ENCODE measurements at places on chromosomes 3 and 15. TPM values are rescaled to one million over a fixed set of nuclear protein-coding genes. Genes with fewer than 3 reads are reported as not detected.

Gene LRRIQ4
- total RNA-seq: 0.09 TPM

Gene LRRK1
- 2.1 TPM for total RNA-seq

Gene LRRN1
- total RNA-seq: 0.05 TPM

Gene TGM5
- total RNA-seq: 0.07 TPM

Gene USP13
- 13.3 TPM for total RNA-seq

Gene RBP2
- not detected for total RNA-seq

Gene PEX5L
- 0.12 TPM for total RNA-seq

Gene RAD54L2
- 44.0 TPM for total RNA-seq

Gene CCRL2
- 1.7 TPM for total RNA-seq

Gene ROPN1B
- total RNA-seq: not detected

Gene MKRN2OS
- total RNA-seq: not detected

Gene CNTN3
- not detected for total RNA-seq

DNA sequence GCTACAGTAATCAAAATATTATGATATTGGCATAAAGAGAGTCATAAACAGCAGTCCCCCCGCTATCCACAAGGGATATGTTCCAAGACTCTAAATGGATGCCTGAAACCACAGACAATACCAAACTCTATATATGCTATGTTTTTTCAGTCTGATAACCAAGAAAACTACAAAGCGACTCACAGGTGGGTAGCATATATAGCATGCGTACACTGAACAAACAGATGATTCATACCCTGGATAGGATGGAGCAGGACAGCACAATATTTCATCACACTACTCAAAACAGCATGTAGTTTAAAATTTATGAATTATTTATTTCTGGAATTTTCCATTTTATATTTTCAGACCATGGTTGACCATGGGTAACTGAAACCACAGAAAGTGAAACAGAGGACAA is 87.0 kb upstream of the PPP2R3A start:
- no peaks in the 10 kb centered on the region for H3K4me1 ChIP-seq
- no peak overlapping the region for H3K27ac ChIP-seq
- no peaks in the 10 kb centered on the region for H3K36me3 ChIP-seq

DNA sequence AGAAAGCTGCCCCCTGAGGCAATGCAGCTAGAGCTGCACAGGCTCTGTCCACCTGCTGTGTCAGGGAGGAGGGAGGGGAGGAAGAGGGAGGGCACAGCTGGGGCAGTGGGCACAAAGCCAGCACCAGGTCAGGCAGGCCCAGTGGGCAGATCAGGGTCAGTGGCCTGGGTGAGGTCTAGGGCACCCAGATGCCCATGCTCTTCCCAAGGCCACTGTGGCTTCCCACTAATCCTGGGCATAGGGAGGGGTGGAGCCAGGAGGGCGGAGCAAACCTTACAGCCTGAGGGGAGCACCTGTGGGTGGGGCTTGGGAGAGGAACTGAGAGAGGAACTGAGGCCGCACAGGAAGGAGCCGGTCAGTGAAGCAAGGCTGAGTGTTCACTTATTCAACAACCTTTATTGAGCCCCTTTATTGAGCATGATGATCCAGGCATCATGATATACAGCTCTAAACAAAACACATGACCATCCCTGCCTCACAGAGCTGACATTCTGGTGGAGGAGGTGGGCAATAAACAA is 55.0 kb downstream of the RHCG start:
- H3K27me3 ChIP-seq: peaks cover 12% of the 10 kb centered on the region
- no peak for DNase-seq
- no peaks in the 10 kb centered on the region for H3K4me1 ChIP-seq

GRCh38 chr3:103126115-103126514 is 691.3 kb downstream of the ZPLD1 start:
- H3K4me1 ChIP-seq: no peaks in the 10 kb centered on the region
- no peak for DNase-seq
- no peaks in the 10 kb centered on the region for H3K27me3 ChIP-seq
- no peaks in the 10 kb centered on the region for H3K36me3 ChIP-seq
- no peak overlapping the region for H3K4me3 ChIP-seq
- no peak overlapping the region for H3K27ac ChIP-seq

DNA sequence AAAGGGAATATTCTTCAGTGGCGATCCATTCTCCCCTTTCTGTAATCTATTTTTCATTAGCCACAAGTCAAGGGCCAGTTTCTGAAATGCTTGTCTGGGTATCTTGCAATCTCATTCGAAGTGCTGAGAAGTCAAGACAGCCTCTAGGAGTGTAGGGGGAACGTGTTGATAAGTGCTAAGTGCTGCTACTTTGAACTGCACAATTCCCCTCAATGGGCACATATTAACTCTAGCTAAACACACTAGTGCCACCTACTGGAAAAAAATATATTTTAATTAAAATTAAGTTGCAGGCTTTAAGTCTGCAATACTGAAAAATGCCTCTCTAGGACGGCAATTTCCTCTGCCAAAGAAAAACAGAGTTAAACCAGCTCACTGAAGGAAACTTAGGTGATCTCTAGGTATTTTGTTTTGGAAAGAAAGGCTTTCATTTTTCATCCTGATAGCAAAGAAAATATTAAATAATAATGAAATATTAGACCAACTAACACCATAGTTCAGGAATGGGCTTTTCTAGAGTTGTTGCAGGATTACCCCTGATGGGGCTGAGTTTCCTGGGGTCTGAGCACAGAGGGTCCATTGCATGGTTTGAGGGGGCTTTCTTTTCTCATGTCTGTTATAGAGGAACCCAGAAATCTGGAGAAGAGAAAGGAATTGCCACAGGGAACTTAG is 181.9 kb upstream of the KBTBD8 start:
- H3K36me3 ChIP-seq: no peaks in the 10 kb centered on the region
- H3K27ac ChIP-seq: no peak overlapping the region
- H3K4me1 ChIP-seq: no peaks in the 10 kb centered on the region
- H3K27me3 ChIP-seq: peaks cover 9% of the 10 kb centered on the region
- DNase-seq: peak; percentile 66

DNA sequence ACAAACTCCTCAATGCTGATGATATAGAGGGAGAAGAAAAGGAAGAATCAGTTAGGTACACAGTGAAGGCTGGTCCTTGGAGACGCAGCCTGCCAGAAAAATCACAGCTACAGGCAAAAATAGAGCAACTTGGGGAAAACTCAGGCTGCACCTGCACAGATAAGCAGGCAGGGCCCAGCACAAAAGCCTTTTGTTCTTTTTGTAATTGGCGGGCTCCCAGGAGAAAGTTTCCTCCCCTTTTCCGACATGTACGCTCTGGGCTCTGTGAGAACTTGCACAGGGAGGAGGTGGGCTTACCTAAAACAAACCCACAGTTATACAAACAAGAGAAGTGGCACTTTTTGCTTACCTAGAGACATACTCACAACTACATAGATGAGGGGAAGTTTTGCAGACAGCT is 813.4 kb upstream of the EPHA6 start:
- no peak overlapping the region for H3K4me3 ChIP-seq
- H3K27ac ChIP-seq: no peak overlapping the region
- H3K27me3 ChIP-seq: no peaks in the 10 kb centered on the region
- no peak for DNase-seq
- H3K4me1 ChIP-seq: no peaks in the 10 kb centered on the region

DNA sequence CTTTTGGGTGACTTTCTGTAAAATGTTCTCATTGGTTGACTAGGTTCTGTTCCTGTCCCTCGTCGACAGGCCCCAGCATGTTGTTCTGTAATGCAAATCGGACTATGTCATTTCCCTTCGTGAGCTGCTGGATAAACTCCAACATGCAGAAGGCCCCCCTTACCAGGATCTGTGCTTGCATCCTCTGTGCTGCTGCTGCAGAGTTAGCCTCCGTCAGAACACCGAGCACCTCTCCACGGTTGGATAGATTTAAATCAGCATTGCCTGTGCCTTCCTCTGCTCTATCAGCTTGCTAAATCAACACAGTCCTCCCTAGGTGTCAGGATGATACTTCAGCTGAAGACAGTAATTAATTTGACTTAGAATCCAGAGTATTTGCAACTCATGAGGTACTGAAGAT is 12.7 kb upstream of the MINDY4B start:
- no peaks in the 10 kb centered on the region for H3K4me1 ChIP-seq
- H3K27ac ChIP-seq: no peak overlapping the region
- H3K36me3 ChIP-seq: no peaks in the 10 kb centered on the region
- H3K27me3 ChIP-seq: peaks cover 20% of the 10 kb centered on the region

- H3K36me3 ChIP-seq: no peaks in the 10 kb centered on the region
- no peaks in the 10 kb centered on the region for H3K27me3 ChIP-seq
- H3K27ac ChIP-seq: no peak overlapping the region
- peaks cover 14% of the 10 kb centered on the region for H3K4me1 ChIP-seq
- no peak for DNase-seq
Observed at GRCh38 chr3:31170932-31171670, 276.6 kb upstream of the GADL1 start.

- H3K27me3 ChIP-seq: no peaks in the 10 kb centered on the region
- H3K4me1 ChIP-seq: no peaks in the 10 kb centered on the region
- DNase-seq: no peak
- H3K4me3 ChIP-seq: no peak overlapping the region
- no peaks in the 10 kb centered on the region for H3K36me3 ChIP-seq
- no peak overlapping the region for H3K27ac ChIP-seq
Observed at GRCh38 chr15:23629234-23629805, 18.3 kb downstream of the MAGEL2 start.

DNA sequence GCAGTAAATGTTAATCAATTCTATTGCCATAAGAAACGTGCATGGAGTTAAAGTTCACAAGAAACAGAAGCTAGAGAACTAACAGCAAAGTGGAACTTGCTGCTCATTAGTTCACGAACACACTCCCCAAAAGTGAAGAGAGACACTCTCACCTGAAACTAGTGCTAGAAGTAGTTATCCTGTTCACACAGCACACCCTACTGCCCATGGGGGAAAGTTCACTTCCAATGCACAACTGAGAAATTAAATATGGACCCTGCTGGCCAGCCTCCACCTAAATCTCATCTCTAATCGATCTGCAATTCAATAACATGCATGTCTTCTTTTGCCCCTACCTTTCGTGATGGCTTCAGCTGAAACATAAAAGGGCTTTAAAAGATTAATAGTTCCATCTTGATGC is 39.4 kb upstream of the FRMD4B start:
- peak; percentile 79 for DNase-seq
- H3K4me1 ChIP-seq: peaks cover 5% of the 10 kb centered on the region
- H3K4me3 ChIP-seq: no peak overlapping the region
- no peaks in the 10 kb centered on the region for H3K36me3 ChIP-seq
- H3K27ac ChIP-seq: no peak overlapping the region

GRCh38 chr15:101294731-101295606 is at the start of gene SNRPA1:
Gene SNRPA1 (minus strand): TSS chr15:101295248. CDS start chr15:101295178, 70 bp downstream.
- peaks cover 35% of the 10 kb centered on the region for H3K36me3 ChIP-seq
- peak within 1 kb of the TSS; percentile 96 for H3K27ac ChIP-seq
- peaks cover 38% of the 10 kb centered on the region for H3K4me1 ChIP-seq
- DNase-seq: peak; percentile 99
- peak within 1 kb of the TSS; percentile 90 for H3K4me3 ChIP-seq
- no peaks in the 10 kb centered on the region for H3K27me3 ChIP-seq

DNA sequence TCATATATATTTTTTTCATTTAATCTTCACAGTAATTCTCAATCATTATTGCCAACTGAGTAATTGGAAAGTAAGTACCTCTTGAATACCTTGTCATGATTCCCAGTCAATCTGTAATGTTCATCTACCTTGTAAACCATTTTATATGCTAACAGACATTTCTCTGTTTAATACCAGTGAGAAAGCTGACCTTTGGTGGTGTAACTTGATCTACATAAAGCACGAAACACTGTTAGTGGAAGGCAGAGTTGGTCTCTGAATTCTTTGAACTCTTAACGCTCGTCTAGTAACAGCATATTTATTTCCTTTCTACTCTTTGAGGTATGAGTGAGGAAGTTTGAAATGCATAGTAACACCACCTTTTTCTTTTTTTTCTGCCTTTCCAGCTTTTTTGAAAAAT is 59.5 kb downstream of the SLC25A26 start:
- no peak for DNase-seq
- peaks cover 7% of the 10 kb centered on the region for H3K4me1 ChIP-seq
- no peak overlapping the region for H3K4me3 ChIP-seq
- H3K36me3 ChIP-seq: no peaks in the 10 kb centered on the region
- no peaks in the 10 kb centered on the region for H3K27me3 ChIP-seq

DNA sequence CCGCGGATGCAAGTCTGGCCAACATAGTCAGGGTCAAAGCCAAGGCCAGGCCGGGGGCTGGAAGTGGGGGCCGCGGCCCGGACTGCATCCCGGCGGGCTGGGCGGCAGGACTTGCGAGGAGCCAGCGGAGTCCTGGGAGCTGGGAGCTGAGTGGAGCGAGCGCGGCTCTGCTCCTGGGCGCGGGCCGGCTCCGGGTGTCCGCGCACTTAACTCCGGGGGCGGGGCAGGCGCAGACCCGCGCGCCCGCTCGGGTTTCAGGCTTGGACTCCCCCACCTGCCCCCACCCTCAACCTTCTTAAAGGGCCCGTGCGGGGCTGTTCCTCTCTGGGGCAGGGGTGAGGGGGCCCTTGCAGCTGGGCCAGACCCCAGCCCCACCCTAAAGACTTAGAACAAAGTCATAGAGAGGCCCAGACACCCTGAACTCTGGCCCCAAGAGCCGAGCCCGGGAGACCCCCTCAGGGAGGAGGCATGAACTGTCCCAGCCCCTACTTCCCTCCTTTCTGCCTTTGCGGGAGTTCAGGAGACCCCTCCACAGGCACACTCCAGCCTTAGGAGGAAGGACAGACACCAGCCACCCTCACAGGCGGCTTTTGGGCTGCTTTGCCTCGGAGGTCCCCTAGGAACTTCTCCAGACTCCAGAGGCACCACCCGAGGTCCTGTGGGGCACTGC is at the start of gene CSPG4:
TSS of gene CSPG4 (minus strand) at position 181 of the 670 bp plus-strand sequence. CDS start at position 88, 93 bp downstream.
- no peak within 1 kb of the TSS for H3K27ac ChIP-seq
- peaks cover 19% of the 10 kb centered on the region for H3K27me3 ChIP-seq
- H3K36me3 ChIP-seq: no peaks in the 10 kb centered on the region
- no peaks in the 10 kb centered on the region for H3K4me1 ChIP-seq
- no peak for DNase-seq
- H3K4me3 ChIP-seq: no peak within 1 kb of the TSS

DNA sequence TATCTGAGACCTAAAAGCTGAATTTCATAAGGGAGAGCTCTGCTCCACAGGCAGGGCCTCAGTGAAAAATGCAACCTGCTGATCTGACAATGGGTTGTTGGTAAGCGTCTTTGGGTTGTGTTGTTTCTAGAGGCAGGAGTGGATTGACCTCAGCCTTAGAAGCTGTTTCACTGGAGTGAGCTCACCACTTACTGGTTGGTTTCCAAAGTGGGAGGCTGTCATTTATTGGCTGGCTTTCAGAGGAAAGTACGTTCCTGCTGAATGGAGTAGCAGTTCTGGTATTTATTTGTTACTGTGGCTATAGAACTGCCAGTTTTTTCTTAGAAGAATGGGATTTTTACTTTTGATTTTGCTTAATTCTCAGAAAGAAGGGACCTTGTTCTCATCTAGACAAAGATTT is 29.3 kb upstream of the COL6A5 start:
- DNase-seq: no peak
- no peaks in the 10 kb centered on the region for H3K4me1 ChIP-seq
- no peak overlapping the region for H3K4me3 ChIP-seq
- no peak overlapping the region for H3K27ac ChIP-seq
- no peaks in the 10 kb centered on the region for H3K36me3 ChIP-seq
- H3K27me3 ChIP-seq: no peaks in the 10 kb centered on the region

- no peak overlapping the region for H3K4me3 ChIP-seq
- peaks cover 4% of the 10 kb centered on the region for H3K27me3 ChIP-seq
- no peak overlapping the region for H3K27ac ChIP-seq
- H3K36me3 ChIP-seq: no peaks in the 10 kb centered on the region
Observed at GRCh38 chr3:50164984-50165909, 10.1 kb downstream of the SEMA3F start.

GRCh38 chr3:178047496-178047895 is 488.7 kb upstream of the KCNMB2 start:
- no peak for DNase-seq
- no peaks in the 10 kb centered on the region for H3K4me1 ChIP-seq
